ENCODE measurements at places on chromosomes 7 and 10.

DNA sequence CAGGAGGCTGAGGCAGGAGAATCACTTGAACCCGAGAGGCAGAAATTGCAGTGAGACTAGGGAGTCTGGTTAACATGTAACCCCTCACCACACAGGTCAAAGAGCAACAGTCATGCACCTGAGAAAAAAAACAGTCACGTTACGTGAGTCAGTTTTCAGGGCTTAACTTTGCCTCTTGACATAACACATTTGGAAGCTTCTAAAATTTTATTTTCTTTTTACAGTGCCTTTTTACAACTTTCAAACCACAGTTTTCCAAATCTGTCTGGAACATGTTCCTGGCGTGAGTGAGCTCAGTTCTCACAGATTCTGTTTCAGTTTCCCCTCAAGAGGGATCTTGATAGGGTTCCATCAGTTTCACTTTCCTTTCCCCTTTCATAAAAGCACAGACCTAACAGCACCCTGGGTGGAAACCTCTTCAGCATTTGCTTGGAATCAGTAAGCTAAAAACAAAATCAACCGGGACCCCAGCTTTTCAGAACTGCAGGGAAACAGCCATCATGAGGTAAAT is 4.4 kb downstream of the IFIT3 start:
- DNase-seq: peak; percentile 58

GRCh38 chr7:143013893-143014292 is 13.0 kb downstream of the OR9A2 start:
- DNase-seq: peak; percentile 63

GRCh38 chr7:47949703-47950102 is 1.4 kb upstream of the PKD1L1 start:
- DNase-seq: no peak

- no peak for DNase-seq
Observed at GRCh38 chr10:86979296-86979818, 11.1 kb downstream of the ADIRF start.

DNA sequence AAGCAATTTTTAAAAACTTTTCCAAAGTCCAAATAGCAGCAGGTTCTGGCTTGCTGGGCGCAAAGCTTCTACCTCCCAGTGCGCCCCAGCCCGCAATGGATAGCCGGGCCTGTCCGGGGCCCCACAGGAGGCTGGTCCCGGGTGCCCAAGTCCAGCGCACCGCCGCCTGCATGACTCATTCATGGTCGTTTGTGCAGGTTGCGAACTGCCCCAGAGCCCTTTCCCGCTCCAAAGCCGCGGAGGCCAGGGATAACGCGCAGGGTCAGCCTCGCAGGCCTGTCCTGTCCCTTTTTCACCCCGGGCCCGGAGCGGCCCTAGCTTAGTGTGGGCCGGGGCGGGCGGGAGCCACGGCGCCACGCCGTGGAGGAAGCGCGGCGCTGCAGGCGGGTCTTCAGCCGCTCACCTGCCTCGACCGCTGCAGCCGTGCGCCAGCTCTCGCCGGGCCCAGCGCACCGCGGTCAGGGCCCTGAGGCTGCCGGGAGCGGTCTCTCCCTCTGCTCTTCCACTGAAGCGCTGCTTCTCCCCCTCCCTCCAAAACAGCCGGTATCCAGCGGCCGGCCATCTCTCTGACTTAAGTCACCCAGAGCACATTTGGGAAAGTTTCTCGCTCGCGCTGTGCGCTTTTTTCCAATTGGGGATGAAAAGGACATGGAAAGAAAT is 1.7 kb upstream of the EGR2 start:
- peak; percentile 77 for DNase-seq

DNA sequence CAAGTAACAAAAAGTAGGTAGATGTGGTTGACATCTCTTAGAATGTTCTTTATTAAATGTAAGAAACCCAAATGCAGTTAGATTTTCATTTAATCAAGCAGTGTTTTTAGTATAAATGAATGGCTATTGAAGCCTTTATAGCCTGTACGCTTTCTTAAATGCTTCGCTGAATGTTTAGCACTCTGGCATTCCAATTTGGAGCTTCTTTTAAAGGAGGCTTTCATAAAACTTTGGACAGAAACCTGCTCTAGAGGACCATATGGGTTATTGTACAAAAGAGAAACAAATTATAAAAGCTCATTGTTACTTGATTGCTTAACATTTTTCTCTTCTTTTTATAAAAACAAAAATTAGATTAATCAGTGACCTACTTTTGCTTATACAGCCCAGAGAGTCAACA is 59.5 kb downstream of the KCND2 start:
- DNase-seq: no peak

GRCh38 chr7:158609313-158609974 is 21.8 kb upstream of the PTPRN2 start:
- DNase-seq: no peak

GRCh38 chr10:97355571-97355975 is 21.0 kb upstream of the FRAT2 start:
- DNase-seq: peak; percentile 24

Data from AG08395 (cell line).